Foreskin fibroblast (primary cell): ENCODE measurements at places on chromosomes 4 and X.

DNA sequence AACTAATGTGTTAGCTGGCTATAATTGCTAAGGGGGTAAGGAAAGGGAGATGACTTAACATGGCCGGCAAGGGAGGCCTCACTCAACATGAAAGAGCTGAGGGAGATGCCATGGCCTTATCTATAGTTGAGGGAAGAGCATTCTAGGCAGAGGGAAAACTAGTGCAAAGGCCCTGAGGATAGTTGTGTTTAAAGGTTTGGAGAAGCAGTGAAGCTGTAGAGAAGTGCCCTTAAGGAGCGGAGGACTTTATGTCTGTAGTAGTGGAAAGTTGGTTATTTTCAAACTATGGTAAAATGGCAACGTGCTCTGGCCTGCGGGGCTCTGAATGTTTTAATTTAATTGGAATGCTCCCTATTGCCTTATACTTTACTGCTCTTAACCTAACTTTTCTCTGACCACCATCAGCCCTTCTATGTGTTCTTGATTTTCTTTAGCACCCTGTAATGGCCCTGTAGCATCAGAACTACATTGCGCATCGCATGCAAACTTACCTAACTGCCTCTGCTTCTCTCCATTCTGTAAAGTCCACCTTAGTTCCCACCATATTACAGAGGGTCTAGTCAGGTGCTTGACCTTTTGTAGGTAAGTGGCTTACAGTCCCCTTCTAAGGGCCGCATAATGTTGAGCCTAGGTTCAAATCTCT is 35.8 kb downstream of the ERVMER34-1 start:
- DNase-seq, result no peak

GRCh38 chrX:103061486-103061885 is 2.5 kb downstream of the BEX1 start:
- DNase-seq, result no peak

GRCh38 chr4:5933996-5934831 is 41.3 kb upstream of the CRMP1 start:
- no peak for DNase-seq

DNA sequence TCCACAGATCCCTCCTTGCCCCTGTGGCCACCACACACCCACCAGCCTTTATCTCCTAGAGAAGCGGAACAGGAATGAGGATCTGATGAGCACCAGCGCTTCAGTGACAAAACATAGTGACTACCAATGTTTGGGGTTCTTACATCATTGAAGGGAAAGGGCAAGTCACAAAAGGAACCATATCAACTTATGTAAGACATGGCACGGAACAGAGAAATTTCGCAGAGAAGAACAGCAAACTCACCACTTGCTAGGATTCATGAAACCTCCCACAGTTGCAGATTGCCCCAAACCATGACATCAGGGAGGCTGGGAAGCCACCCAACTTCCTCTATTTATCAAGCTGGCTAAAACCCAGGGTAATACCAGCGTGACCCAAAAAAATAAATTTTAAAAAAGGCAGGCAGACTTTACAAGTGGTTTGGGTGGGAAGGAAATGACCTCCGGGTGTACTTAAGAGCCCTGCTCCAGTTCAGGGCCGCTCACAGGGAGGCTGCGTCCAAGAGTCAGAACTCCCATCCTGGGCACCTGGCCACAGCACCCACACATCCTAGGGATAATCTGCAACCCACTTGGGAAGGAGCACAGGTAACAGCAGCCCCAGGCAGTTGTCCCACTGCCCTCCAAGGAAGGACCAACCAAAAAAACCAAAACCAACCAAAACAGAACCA is 36.0 kb downstream of the ADGRG2 start:
- no peak for DNase-seq

GRCh38 chr4:7753931-7754465 is 185.7 kb downstream of the AFAP1 start:
- no peak for DNase-seq

GRCh38 chr4:88101165-88101564 is 57.3 kb downstream of the ABCG2 start:
- DNase-seq, result no peak

GRCh38 chrX:11430271-11430670 is 137.1 kb downstream of the AMELX start:
- DNase-seq, result no peak

GRCh38 chr4:158741326-158742021 is 18.3 kb upstream of the PPID start:
- no peak for DNase-seq

DNA sequence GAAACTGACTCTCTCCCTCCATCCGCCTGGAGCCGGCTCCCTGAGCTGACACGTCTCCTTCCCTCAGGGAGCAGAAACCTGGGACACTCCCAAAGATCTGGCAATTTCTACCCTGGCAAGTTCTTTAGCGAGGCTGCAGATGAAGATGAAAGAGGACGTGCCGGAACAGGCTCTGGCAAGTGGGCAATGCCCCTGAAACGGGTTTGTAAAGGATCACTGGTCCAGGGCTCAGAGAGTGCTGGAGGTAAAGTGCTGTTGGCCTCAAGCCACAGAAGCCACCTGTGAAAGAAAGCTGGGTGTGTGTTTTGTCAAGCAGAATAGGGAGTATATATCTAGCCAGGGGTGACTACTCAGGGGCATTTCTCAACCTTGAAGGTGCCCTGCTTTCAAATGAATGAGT is 131.4 kb upstream of the ATP6AP2 start:
- no peak for DNase-seq

DNA sequence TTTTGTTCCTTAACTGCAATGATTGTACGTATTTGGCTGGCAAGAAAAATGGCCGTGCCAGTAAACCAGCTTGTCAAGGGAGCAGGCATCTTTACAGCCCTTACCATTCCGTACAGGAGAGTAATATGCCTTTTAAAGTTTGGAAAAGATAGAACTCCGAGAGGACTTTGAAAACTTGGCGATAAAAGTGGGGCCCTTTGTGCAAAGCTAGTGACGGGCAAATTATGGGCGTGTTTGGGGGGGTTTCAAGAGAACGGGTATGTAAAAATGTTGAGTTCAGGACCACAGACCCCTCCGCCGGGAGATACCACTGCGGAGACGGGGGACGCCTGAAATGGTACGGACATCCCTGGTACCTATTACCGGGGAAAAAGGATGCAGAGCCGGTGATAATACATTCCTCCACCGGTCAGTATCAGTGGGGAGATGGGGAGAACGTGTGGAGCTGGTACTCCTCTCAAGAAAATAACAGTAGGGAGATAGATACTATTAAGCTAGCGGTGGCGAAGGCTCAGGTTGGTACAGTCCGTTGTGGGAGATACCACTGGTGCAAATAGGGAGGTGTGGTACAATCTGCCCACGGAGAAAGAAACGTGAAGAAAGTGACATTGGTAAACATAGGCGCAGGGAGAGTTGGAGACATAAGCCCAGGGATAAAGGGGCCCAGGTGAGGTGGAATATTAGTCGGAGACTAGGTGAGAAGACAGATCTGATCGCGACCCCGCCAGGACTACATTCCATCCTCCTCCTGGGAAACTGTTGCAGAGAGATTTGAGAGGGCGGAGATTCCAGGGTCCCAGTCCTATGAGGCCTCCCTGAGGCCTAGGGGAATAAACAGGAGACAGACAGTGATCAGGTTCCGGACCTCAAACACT is 14.5 kb downstream of the SPACA5 start:
- peak; percentile 67 for DNase-seq

- no peak for DNase-seq
These were observed 11.9 kb upstream of the UBE2K start for GRCh38 chr4:39685990-39686389.

- DNase-seq, result no peak
These were observed 327.9 kb downstream of the FAT4 start for GRCh38 chr4:125642645-125643044.

GRCh38 chrX:19595043-19595677 is 79.9 kb upstream of the MAP3K15 start:
- no peak for DNase-seq

GRCh38 chr4:20944961-20945360 is 244.7 kb downstream of the PACRGL start:
- DNase-seq, result no peak

- no peak for DNase-seq
These were observed 6.5 kb upstream of the JAKMIP1 start for GRCh38 chr4:6206771-6207290.

DNA sequence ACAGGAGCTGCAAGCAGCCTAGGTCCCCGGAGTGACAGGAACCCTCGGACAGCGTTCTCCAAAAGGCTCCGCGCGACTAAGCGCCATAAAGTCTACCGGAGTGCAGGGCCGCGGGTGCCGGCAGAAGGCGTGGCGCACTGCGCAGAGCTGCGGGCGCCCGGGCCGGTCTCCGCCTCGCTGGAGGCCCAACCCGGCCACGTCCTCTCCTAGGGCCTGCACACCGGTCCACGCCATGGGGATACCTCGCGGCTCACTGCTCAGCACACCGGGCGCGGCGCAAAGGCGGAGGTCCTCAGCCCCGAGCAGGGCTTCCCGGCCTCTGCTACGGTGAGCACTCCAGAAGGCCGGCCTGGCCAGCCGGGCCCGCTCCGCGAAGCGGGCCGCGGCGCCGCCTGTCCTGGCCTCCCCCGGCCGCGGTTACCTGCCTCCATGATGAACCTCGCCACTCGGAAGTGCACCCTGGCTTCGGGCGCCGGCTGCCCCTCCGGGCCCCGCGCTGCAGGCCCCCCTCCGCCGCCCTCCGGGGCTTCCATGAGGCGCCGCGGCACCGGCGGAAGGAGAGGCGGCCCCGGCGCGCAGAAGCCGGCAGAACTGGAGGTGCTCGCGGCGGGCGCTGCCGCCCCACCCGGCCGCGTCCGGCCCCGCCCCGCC is at the start of gene CCNQ:
Gene CCNQ, minus strand, starts transcription at position 599 of the 651 bp plus-strand sequence. Its CDS starts 66 bp downstream, at position 533.
- DNase-seq, result no peak

DNA sequence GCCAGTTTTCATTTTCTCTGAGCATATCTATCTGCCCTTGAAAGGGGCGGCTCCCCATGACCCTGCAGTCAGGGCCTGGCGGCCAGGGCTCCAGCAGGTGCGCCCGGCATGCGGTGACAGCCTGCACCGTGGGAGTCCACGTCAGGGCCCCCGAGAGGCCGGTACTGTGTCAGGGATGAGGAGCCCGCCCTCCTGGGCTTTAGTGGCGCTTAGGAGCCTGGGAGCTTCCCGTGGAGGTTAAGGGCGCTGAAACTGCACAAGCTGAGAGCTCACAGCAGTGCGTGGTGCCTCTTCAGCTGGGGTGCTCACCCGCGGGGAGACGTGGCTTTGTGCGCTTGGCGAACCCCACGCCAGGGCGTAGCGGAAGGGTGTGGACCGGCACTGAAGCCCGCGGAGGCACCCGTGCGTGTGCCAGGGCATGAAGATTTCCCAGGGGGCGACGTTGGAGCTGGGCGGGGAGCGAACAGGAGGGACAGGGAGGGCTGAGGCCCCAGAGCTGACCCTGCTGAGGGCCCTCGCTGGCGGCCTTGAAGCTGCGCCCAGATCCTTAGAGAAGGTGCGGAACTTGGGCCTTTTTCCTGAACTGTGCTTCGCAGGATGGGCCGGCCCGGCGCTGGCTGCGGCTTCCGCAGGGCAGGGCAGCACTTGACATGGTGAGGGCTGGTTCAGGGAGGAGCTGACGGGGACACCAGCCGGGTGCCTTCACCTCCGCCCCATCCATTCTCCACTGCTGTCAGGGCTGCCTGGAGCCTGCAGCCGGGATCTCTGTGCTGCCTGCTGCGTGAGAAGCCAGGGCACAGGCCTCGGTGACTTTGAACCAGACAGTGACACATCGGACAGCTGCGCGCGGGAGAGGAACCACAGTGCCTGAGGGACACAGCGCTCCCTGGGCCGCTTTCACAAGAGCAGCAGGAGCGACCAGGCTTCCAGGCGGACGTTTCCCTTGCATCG is 32.9 kb downstream of the HTT-AS start:
- DNase-seq, result peak; percentile 41

DNA sequence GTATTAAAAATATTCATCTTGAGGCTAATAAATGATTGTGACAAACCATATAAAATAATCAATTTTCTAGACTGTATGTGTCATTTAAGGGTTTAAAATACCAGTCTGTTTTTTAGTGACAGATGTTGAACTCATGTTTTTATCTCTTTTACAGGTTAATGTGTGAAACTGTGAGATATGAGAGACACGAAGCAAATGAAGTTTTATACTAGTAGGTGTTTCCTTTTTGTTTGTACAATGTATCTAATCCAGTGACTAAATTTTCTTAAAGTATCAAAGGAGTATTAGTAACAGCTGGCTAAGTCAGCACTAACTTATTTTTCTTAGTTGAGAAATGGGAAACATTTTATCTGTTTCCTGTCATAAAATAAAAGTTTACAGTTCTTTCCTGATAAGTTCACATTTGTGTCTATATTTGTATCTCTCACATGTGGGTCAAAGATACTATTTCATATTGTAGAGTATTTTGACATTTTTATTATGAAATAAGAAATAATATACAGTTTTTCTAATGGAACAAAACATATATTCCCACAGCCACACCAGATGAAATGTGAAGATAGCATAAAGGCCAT is 90.3 kb downstream of the RAPGEF2 start:
- no peak for DNase-seq

GRCh38 chrX:18797141-18797540 is 89.7 kb downstream of the PPEF1 start:
- DNase-seq, result no peak

GRCh38 chr4:170003071-170004070 is 22.8 kb downstream of the MFAP3L start:
- no peak for DNase-seq

DNA sequence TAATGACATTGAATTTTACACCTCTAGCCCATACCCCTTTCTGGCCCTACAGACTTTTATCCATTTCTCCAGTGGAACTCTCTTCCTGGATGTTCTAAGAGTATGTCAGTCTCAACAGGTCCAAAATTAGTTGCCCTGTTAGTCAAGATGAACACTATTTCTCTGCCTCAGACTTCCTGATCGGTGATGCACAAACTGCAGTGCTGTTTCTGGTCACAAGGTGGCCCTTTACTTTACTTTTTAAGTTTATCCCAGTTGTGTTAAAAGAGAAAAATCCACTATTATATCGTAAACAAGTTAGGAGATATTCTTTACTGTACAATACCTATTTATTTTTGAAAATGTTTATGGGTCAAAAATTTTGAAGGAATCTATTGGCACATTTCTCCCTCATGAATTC is 13.1 kb downstream of the TCEAL7 start:
- DNase-seq, result peak; percentile 35

- DNase-seq, result no peak
These were observed 68.1 kb downstream of the HPF1 start for GRCh38 chr4:169689681-169690080.

DNA sequence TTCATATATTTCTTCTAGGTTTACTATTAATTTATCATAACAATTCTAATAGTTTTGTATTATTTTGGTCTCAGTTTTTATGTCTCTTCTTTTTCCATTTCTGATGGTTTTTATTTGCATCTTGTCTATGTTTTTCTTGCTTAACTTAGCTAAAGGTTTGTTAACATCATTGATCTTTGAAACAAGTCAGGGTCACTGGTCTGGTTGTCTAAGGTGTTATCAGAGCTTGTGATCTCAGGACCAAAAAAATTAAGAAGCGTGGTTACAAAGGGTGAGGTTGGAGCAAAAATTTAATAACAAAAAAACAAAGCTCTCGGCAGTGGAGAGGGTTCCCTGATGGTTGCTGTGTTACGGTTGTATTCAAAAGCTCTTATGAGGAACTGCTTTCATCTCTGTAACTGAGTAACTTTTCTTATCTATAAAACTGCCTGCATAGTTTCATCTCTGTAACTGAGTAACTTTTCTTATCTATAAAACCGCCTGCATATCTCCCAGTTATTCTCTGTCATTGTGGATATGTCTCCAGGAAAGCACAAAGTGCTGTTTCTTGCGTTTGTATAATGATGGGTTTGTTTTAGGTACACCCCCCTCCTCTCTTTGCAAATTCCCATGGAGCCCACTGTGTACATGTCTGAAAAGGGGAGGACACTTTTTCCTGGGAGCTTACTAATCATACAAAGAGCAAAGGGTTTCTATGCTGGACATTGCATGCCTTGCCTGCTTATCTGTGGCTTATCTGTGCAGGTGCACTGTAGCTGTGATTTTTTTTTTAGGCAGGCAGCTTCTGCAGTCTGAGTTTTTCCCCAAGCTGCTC is 62.4 kb upstream of the UGT2B15 start:
- no peak for DNase-seq

- no peak for DNase-seq
These were observed 718.6 kb downstream of the CCSER1 start for GRCh38 chr4:90845777-90846176.
